ENCODE measurements at places on chromosomes 3 and 15. TPM values are rescaled to one million over a fixed set of nuclear protein-coding genes. Genes with fewer than 3 reads are reported as not detected.

- no peak for DNase-seq
These were observed 14.1 kb downstream of the APH1B start for GRCh38 chr15:63291507-63291906.

EDEM1 gene
- total RNA-seq = 181 TPM

GRCh38 chr15:98669638-98670037 lies 21.3 kb downstream of the IGF1R start:
- no peak for DNase-seq

DNA sequence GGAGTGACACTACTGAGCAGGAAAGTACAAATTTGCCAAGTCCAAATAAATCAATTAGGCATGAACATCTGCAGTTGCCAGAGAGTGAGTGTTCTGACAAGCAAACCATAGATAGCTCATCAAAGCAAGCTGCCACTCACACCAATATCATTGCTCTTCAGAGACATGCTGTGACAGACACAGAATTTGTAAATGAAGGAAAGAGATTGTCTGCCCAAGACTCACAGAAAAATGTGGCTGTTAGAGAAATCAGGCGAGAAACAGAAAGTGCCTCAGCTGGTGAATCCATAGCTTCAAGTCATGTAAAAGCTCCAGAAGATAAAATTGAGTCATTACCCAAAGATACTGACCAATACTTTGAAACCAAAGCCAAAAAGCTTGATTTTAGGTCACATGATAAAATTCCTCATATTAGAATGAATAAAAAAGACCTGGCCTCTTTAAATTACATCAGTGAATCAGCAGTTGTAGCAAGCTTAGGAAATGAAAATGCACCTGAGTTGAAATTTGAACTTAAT lies 50.8 kb downstream of the CRYBG3 start:
- no peak for DNase-seq

EDC3 gene
- 48.6 TPM for total RNA-seq

GRCh38 chr3:52086976-52087663 lies 30.7 kb upstream of the DUSP7 start:
- DNase-seq = no peak

GRCh38 chr3:58175437-58176184 lies 35.2 kb downstream of the DNASE1L3 start:
- DNase-seq = no peak

GAP43 gene
- not detected for total RNA-seq

GRCh38 chr15:57529748-57530147 lies 62.0 kb upstream of the MYZAP start:
- DNase-seq = no peak

ZSCAN2 gene
- 5.6 TPM for total RNA-seq

DNA sequence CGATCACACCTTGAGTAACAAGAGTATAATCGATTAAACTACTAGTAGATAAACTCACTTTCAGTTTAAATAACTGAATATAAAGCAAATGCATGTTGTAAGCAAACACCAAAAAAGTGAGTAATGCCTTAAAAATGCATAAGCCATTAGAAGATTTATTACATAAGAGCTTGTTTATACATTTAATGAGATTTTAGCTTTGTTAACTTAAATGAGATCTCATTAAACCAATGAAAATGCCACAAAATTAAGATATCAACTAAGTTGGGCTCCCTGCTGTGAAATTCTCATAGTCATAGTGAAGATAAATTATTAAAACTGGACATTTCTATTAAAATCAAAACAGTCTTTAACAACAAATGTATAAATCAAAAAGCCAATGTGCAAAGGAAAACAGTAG lies 701.2 kb downstream of the NLGN1 start:
- no peak for DNase-seq

CNTN3 gene
- not detected for total RNA-seq

PCOLCE2 gene
- not detected for total RNA-seq
